Stimulated activated CD4-positive, alpha-beta T cell treated with anti-CD3 and anti-CD28 coated beads, Interleukin-12 subunit alpha, Interleukin-12 subunit beta, amount 100 ng/mL, for 48 hours (primary cell): ENCODE measurements at places on chromosomes 6 and 20.

DNA sequence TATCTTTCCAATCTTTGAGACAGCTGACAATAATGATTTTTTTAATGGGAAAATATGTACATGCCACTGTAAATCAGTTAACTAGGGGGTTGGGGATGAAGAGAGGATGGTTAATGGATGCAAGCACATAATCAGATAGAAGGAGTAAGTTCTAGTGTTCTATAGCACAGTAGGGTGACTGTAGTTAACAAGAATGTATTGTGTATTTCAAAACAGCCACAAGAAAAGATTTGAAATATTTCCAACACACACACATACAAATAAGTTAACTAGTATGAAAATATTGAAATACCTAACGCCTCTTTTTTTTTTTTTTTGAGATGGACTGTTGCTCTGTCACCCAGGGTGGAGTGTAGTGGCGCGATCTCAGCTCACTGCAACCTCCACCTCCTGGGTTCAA, 153.4 kb upstream of the SALL4 start:
- DNase-seq: no peak

DNA sequence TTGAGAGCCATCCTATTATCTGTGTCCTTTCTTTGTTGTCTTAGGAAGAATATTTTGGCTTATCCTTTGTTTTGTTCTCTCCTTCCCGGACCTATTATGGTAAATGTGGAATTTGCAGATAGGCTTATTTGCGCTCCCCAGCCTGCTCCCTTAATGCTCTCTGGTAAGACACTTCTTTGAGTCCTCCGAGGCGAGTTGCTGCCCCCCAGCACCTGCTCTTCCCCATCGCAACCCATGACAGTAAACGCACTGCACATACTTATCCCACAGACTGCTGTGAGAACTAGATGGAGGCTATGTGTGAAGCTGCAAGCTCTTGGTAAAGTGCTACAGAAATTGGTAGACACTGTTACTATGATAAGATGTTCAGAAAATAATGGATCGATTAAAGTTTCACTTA, 47.0 kb upstream of the ESR1 start:
- no peak for DNase-seq

- DNase-seq: no peak
Observed at GRCh38 chr6:80932359-80932758, 820.1 kb downstream of the TENT5A start.

- DNase-seq: no peak
Observed at GRCh38 chr6:26332408-26332807, 32.6 kb upstream of the BTN3A2 start.

- no peak for DNase-seq
Observed at GRCh38 chr6:144320741-144321140, 35.6 kb downstream of the UTRN start.

DNA sequence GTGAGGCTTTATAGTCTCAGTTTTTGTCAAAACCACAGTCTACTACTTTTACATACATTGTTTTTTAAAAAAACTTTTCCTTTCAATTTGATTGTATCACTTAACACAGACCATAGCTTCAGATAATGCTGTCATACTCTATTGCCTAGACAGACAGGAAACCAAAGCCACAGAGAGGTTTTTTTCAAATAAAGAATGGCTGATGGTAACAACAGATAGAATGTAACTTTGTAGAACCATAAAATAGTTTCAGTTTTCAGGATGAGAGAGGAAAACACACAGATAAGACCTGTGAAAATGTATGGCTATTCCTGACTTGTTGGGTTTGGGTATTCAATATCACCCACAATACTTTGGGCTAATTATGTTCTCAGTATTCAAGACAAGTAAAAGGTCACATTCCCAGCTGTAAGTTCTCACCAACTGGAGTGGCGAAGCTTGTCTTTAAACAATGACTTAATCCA, 94.0 kb downstream of the ADGRG6 start:
- DNase-seq: no peak

DNA sequence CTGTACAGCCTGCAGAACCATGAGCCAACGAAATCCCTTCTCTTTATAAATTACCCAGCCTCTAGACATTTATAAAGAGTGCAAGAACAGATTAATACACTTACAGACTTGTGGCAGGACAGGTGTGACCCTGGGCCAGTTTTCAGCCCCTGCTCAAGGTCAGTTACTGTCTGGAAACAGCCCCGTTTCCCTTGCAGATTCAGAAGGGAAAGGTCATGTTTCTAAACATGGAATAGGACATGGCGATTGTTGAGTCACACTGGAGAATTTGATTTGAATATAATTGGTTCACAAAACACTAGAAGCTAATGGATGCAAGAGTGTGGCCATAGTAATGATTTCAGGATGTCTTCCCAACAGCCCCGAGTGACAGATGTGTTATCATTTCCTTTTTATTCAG, 248.8 kb downstream of the DLL1 start:
- no peak for DNase-seq

DNA sequence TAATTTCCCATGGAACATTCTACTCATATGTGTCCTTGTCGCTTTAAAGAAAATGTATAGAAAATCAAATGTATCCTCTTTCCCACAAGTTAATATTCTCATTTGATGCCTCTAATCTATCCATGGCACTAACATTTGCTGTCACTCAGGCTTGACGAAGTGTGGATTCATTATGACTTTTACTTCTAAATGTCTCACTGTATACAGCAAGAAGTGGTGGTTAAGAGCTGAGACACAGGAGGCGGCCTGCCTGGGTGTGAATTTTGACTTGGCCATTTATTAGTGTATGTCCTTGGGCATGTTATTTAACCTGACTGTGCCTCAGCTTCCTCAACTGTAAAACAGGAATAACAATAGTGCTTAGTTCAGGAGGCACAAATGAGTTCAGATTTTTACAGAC, 70.0 kb downstream of the TRMT6 start:
- DNase-seq: no peak

DNA sequence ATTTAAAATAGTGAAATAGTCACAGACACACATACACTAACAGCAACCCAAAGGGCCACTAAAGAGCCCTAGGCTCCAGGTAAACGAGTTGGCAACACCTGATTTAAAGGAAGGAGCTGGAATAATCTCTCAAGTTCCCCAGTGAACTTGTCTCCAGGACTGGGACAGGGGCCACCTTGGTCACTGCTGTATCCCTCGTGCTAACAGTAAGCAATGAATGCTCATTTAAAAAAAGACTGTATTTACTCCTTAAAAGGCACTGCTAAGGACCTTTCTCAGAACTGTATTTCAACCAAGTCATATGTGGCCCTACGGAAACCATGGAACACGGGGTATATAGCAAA, 1.3 kb downstream of the DIDO1 start:
- DNase-seq: no peak

- DNase-seq: no peak
Observed at GRCh38 chr6:64146094-64146493, 510.5 kb downstream of the PHF3 start.
